Naive B cell (primary cell): ENCODE measurements at places on chromosomes 4 and X.

DNA sequence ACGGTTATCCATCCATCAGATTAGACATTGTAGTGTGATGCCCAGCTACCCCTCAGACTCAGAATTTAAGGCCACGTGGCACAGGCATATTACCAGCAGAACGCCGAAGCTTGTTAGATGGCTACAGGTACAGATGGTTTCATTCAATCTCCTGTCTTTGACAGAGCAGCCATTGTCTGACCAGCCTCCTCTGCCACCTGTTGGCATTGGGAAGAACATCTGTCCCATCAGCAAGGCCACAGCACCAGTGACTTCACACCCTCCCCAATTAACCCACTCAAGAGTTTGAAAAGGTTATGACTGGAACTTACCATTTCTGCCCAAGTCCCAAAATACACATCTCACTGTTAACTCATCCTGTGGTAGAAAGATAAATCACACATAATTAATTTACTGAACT lies 22.0 kb upstream of the PHKA2 start:
- no peak overlapping the region for H3K4me3 ChIP-seq
- H3K4me1 ChIP-seq: no peaks in the 10 kb centered on the region
- no peaks in the 10 kb centered on the region for H3K27me3 ChIP-seq
- DNase-seq: no peak
- H3K36me3 ChIP-seq: no peaks in the 10 kb centered on the region

DNA sequence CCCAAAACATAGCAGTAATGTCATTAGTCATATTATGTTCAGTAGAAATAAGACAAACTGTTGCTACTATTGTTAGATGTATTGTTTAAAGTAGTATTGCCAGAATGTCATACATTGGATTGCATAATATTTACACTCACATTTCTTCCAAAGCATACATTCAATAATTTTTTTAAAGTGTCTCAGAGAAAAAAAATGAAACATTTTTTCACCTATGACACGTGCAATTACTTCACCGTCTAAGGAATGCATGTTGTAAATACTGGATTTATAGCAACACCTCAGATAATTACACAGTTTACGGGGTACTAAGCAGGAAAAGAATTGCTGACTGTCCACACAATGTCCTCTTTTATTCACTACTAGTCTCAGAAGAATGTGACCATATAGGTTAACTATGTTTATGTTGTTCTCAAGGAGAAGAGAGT lies 162.1 kb downstream of the PCDH18 start:
- DNase-seq: no peak
- H3K27me3 ChIP-seq: no peaks in the 10 kb centered on the region
- H3K36me3 ChIP-seq: no peaks in the 10 kb centered on the region
- no peak overlapping the region for H3K27ac ChIP-seq

DNA sequence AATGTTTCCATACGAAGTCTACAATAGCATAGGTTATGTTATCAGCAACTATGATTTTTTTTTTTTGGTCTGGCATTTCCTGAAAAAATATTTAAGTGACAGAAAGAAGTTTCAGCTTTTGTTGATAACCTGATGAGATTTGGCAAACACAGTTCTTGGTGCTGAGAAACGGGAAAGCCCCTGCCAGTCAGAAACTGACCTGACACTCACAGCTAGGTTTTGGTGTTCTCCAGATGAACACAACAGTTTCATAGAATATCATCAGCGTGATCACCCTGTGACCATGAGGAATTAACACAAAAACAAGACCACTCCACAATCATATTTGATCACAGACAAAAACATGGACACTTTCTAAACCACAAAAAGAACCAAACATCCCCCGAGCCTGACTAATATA lies 152.5 kb upstream of the DCAF8L1 start:
- no peaks in the 10 kb centered on the region for H3K4me1 ChIP-seq
- H3K27me3 ChIP-seq: no peaks in the 10 kb centered on the region
- no peak for DNase-seq
- H3K4me3 ChIP-seq: no peak overlapping the region

DNA sequence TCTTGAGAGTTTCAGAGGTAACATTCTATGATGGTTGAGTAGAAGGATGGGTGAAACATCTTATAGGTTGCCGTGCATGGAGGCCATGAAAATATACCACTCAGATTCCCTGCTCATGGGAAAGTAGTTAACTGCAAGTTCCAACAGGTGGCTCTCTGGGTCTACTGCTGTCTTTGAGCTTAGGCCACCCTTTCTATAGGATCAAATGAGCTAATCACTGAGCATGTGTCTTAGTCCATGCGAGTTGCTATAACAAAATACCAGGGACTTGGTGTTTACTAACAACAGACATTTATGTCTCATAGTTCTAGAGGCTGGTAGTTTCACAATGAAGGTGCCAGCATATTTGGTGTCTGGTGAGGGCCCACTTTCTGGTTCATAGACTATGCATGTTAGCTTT lies 144.8 kb upstream of the UNC5C start:
- no peaks in the 10 kb centered on the region for H3K27me3 ChIP-seq
- no peaks in the 10 kb centered on the region for H3K36me3 ChIP-seq
- H3K4me1 ChIP-seq: no peaks in the 10 kb centered on the region
- H3K27ac ChIP-seq: no peak overlapping the region
- no peak overlapping the region for H3K4me3 ChIP-seq
- DNase-seq: no peak

- no peak overlapping the region for H3K4me3 ChIP-seq
- H3K27ac ChIP-seq: peak overlapping the region; percentile 59
- H3K27me3 ChIP-seq: no peaks in the 10 kb centered on the region
- no peak for DNase-seq
- H3K4me1 ChIP-seq: no peaks in the 10 kb centered on the region
- H3K36me3 ChIP-seq: peaks cover 20% of the 10 kb centered on the region
These were observed 52.1 kb downstream of the NELFA start for GRCh38 chr4:1956631-1957030.

DNA sequence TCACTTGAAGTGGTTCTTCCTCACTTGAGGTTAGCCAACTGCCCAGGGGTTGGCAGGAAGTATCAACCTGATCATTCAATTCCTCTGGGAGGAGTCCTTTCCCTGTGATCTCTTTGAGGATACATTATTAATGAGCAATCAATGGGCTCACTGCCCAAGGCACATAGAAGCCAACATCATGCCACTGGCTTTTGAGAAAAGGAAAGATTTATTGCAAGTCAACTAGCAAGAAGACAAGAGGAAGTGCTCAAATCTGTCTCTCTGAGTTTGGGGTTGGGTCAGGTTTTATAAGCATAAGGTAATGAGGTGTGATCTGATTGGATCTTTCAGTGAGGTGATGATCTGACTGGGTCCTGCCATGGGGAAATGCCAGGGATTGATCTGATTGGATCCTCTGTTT lies 39.6 kb downstream of the FGFBP1 start:
- no peaks in the 10 kb centered on the region for H3K36me3 ChIP-seq
- no peak for DNase-seq
- peaks cover 24% of the 10 kb centered on the region for H3K27me3 ChIP-seq
- H3K4me1 ChIP-seq: peaks cover 2% of the 10 kb centered on the region
- H3K4me3 ChIP-seq: peak overlapping the region; percentile 32
- H3K27ac ChIP-seq: no peak overlapping the region

GRCh38 chr4:36823199-36823967 lies 421.2 kb upstream of the NWD2 start:
- no peaks in the 10 kb centered on the region for H3K36me3 ChIP-seq
- no peak overlapping the region for H3K27ac ChIP-seq
- H3K27me3 ChIP-seq: no peaks in the 10 kb centered on the region
- DNase-seq: no peak
- H3K4me1 ChIP-seq: no peaks in the 10 kb centered on the region
- H3K4me3 ChIP-seq: no peak overlapping the region

- peaks cover 13% of the 10 kb centered on the region for H3K4me1 ChIP-seq
- H3K4me3 ChIP-seq: no peak overlapping the region
- peaks cover 17% of the 10 kb centered on the region for H3K27me3 ChIP-seq
These were observed 39.4 kb downstream of the NALF2 start for GRCh38 chrX:69543572-69543971.

DNA sequence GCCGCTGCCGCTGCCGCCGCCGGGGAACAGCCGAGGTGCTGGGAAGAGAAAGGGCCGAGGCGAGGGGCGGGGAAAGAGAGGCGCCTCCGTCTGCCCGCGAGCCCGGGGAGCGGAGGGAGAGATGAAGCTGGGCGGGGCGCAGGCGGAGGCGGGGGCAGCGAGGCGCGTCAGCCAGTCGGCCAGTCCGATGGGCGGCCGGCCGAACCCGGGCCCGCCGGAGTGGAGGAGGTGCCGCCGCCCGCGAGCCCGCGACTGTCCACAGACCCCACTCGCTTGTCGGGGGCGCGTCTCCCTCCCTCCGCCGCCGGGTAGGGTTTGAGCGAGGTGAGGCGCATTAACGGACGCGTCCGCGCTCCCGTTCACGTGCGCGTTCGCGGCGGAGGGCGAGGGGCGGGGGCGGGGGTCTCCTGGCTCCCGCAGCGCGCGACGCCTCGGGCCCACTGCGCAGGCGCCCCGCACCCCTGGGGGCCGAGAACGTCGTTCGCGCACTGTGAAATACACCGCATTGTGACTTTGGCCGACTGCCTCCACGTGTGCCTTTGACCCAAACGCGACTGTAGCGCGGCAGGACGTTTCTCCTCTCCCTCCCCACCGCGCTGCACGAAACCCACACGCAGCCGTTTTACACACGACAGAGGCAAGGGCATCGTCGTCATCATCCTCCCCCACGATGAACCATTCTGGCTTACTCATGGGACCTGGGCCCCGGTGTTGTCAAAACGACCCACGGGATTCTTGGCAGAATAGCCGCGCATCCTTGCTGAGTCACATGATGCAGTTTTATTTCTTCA lies at the start of gene NUDT11:
NUDT11 (minus strand) TSS at position 92 of the 791 bp plus-strand sequence. CDS start 148 bp downstream, outside the sequence.
- no peaks in the 10 kb centered on the region for H3K36me3 ChIP-seq
- peak within 1 kb of the TSS; percentile 86 for H3K4me3 ChIP-seq
- H3K27ac ChIP-seq: peak within 1 kb of the TSS; percentile 81
- H3K27me3 ChIP-seq: peaks cover 5% of the 10 kb centered on the region
- DNase-seq: no peak

GRCh38 chr4:185792384-185793115 lies 19.4 kb downstream of the SORBS2 start:
- H3K36me3 ChIP-seq: no peaks in the 10 kb centered on the region
- no peaks in the 10 kb centered on the region for H3K27me3 ChIP-seq
- no peak overlapping the region for H3K27ac ChIP-seq
- no peak overlapping the region for H3K4me3 ChIP-seq
- H3K4me1 ChIP-seq: no peaks in the 10 kb centered on the region

GRCh38 chr4:157509341-157509740 lies 288.8 kb downstream of the GRIA2 start:
- no peak overlapping the region for H3K4me3 ChIP-seq
- no peaks in the 10 kb centered on the region for H3K27me3 ChIP-seq
- H3K4me1 ChIP-seq: no peaks in the 10 kb centered on the region

GRCh38 chr4:107552306-107552705 lies 167.7 kb downstream of the PAPSS1 start:
- H3K4me3 ChIP-seq: no peak overlapping the region
- no peak for DNase-seq
- no peak overlapping the region for H3K27ac ChIP-seq

- no peak overlapping the region for H3K27ac ChIP-seq
- H3K4me1 ChIP-seq: no peaks in the 10 kb centered on the region
- H3K4me3 ChIP-seq: no peak overlapping the region
These were observed 14.1 kb downstream of the PSAPL1 start for GRCh38 chr4:7420661-7421040.

DNA sequence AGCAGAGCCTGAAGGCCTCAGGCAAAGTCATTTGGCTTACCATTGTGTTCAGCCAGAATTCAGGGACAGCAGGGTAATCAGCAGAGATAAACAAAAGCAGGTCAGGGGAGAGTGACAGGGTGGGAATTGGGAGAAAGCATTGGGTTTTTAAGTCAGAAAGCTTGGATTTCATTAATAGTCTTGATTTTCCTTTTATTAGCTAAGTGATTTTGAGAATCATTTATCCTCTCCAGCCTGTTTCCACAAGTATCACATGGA lies 410.1 kb downstream of the HNRNPD start:
- H3K4me1 ChIP-seq: peaks cover 12% of the 10 kb centered on the region
- H3K27me3 ChIP-seq: peaks cover 12% of the 10 kb centered on the region
- H3K27ac ChIP-seq: no peak overlapping the region
- H3K4me3 ChIP-seq: no peak overlapping the region
- DNase-seq: no peak
- no peaks in the 10 kb centered on the region for H3K36me3 ChIP-seq

DNA sequence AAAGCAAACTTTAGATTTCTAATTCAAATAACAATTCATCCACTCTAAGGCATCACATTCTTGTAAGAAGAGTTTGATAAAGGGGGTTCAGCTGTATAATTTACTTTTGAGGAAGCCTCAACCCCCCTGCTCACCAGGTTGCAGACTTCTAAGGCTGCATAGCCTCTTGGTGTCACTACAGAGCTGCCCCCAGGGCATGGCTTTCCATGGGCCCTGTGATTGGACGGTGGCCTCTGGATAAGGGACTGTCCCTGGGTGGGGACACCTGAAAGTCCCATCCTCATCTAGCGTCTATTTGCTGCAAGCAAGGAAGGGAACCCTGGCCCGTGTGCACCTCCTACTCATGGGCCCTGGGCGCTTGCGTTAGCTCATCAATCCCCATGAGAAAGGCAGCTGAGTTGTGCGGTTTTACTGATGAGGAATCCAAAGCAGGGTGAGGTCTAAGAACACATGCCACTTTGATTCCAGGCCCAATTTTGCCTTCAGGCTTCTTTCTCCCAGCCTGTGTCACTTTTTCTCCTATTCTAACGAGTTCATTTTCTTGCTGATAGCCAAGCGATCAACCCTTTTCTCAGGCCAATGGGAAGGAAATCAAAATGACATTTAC lies 51.8 kb downstream of the SCML1 start:
- H3K36me3 ChIP-seq: no peaks in the 10 kb centered on the region
- H3K4me3 ChIP-seq: no peak overlapping the region
- no peak for DNase-seq
- peaks cover 3% of the 10 kb centered on the region for H3K4me1 ChIP-seq
- no peak overlapping the region for H3K27ac ChIP-seq

GRCh38 chrX:109346491-109346890 lies 135.4 kb downstream of the GUCY2F start:
- no peak overlapping the region for H3K4me3 ChIP-seq
- H3K36me3 ChIP-seq: no peaks in the 10 kb centered on the region
- no peak for DNase-seq
- no peaks in the 10 kb centered on the region for H3K4me1 ChIP-seq
- no peaks in the 10 kb centered on the region for H3K27me3 ChIP-seq

- no peak for DNase-seq
- H3K27me3 ChIP-seq: no peaks in the 10 kb centered on the region
- H3K4me1 ChIP-seq: no peaks in the 10 kb centered on the region
- no peak overlapping the region for H3K27ac ChIP-seq
- H3K4me3 ChIP-seq: no peak overlapping the region
- no peaks in the 10 kb centered on the region for H3K36me3 ChIP-seq
These were observed 99.6 kb upstream of the SORBS2 start for GRCh38 chr4:185911556-185912064.

- no peaks in the 10 kb centered on the region for H3K27me3 ChIP-seq
- peaks cover 3% of the 10 kb centered on the region for H3K36me3 ChIP-seq
- no peak for DNase-seq
- H3K27ac ChIP-seq: peak overlapping the region; percentile 85
- H3K4me1 ChIP-seq: peaks cover 27% of the 10 kb centered on the region
- H3K4me3 ChIP-seq: peak overlapping the region; percentile 44
These were observed 1.6 kb upstream of the CLCN4 start for GRCh38 chrX:10155137-10155536.

GRCh38 chr4:3261411-3262207 lies 12.7 kb downstream of the MSANTD1 start:
- DNase-seq: no peak
- H3K27me3 ChIP-seq: no peaks in the 10 kb centered on the region
